ENCODE measurements at places on chromosomes 3 and 15.

DNA sequence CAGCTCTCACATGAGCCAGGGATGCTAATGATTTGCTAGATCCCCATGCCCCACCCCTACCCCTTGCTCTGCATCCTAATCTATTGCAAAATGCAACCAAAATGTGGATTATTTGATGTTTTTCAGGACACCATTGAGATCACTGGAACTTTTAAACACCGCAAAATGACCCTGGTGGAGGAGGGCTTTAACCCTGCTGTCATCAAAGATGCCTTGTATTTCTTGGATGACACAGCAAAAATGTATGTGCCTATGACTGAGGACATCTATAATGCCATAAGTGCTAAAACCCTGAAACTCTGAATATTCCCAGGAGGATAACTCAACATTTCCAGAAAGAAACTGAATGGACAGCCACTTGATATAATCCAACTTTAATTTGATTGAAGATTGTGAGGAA is 29.7 kb downstream of the HDC start:
- DNase-seq, result no peak

DNA sequence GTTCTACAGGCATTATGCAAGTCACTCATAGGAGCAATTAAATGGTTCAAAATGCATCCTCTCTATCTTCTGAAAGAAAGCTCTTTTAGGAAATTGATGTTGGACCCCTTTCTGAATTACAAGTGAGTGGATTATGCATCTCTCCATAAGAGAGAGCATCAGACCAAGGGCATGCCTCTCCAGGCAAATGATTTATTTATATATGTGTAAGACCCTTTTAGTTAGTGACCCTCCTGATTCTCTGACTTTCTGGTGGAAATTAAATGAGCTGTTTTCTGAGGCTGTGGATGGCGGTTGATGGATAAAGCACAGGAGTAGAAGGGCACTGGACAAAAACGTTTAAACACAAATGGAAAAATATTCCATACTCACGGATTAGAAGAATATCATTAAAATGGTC is 62.6 kb downstream of the CADPS start:
- no peak for DNase-seq

DNA sequence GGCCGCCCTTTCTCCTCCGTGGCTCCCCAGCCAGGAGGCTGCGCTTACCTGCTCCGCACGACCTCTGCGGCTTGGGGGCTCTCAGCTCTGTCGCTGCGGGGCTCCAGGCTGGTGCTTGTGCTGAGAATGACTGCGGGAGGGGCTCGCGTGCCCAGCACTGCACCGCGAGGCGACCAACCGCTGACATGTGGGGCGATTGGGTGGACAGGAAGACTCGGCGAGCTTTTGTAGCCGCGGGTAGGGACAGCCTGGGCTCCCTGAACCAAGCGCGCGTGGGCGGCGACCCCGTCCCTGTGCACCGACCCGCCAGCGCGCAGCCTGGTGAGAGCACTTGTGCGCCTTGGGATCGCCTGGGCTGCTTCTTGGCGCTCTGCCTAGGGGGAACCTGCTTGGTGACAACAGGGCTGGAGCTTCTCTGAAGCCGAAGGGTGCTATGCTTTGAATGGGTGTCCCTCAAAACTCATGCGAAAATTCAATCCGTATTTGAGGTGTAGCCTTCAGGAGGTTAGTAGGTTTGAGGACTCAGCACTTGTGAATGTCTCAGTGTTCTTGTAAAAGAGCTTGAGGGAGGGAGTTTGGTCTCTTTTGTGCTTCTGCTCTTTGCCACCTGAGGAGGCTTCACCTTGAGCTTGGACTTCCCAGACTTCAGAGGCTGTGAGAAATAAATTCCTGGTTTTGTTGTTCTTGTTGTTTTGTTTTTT is 50.4 kb downstream of the IL12A start:
- DNase-seq, result no peak

DNA sequence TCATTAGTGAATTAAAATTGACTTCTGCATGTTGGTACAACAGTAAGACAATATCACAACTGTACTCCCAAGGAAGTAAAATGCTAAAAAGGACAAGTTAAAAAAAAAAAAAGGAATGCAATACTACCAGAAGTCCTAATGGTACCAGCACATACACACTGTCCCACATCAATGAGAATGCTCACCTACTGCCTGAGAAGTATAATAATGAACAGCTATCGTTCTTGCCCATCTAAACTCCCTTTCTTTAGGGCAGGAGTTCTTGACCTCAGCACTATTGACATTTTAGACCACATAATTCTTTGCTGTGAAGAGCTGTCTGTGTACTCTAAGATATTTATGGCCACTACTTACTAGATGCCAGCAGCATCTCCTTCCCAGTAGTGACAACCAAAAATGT is 651.7 kb downstream of the FHIT start:
- no peak for DNase-seq

GRCh38 chr3:9646800-9647152 is 2.5 kb upstream of the MTMR14 start:
- no peak for DNase-seq

GRCh38 chr15:83977992-83978391 is 257.6 kb upstream of the GOLGA6L4 start:
- DNase-seq, result no peak

DNA sequence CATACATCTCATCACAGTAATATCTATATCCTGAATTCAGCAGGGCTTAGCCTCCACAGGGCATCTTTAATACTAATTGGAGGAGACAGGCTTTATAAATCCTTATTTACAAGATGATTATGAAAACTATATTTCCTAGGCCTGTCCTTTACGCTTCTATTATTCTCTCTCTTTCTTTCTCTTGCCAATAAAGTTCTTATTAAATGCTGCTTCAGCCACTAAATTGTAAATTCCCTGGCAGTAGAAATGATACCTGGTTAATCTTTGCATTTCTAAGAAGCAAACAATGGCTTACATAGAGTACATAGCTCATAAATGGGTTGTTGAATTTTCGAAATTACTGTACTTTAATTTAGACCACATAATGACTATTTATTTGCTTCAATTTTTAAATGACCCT is 43.5 kb downstream of the TNIK start:
- DNase-seq, result no peak

DNA sequence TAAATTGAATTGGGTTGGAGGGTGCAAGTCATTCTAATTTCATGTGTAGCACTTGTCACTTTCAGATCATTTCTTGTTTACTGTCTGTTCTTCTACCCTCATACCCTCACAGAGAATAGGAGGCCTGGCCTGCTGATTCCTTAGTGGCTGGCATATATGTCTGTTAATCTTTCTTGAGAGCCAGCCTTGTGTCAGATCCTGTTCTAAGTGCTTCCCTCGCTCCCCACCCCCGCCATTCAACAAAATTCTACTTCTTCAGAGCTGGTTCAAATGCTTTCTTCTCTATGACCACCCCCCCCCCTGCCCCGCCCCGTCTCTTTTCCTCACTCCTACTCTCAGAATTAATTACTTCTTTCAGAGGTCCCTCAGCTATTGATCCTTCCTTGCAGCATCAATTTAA is 1.5 kb upstream of the U2SURP start:
- DNase-seq, result no peak

DNA sequence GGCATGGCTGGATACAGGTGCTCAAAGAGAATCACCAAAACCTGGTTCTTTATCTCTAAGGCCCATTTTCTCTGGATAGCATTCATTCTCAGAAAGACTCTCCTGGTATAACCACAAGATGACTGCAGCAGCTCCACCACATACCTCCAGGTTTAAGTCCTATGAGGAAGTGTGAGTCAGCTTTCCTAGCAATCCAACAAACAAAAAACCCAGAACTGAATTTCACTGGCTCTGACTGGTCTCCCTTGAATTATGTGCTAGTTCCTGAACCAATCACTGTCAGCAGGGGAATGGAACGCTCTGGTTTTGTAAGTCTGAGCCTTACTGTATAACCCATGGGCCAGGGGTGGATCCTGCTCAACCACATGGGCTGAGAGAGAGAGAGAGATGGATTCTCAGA is 27.2 kb downstream of the MRPL46 start:
- no peak for DNase-seq

GRCh38 chr15:53437985-53438841 is 321.2 kb downstream of the WDR72 start:
- DNase-seq, result no peak

DNA sequence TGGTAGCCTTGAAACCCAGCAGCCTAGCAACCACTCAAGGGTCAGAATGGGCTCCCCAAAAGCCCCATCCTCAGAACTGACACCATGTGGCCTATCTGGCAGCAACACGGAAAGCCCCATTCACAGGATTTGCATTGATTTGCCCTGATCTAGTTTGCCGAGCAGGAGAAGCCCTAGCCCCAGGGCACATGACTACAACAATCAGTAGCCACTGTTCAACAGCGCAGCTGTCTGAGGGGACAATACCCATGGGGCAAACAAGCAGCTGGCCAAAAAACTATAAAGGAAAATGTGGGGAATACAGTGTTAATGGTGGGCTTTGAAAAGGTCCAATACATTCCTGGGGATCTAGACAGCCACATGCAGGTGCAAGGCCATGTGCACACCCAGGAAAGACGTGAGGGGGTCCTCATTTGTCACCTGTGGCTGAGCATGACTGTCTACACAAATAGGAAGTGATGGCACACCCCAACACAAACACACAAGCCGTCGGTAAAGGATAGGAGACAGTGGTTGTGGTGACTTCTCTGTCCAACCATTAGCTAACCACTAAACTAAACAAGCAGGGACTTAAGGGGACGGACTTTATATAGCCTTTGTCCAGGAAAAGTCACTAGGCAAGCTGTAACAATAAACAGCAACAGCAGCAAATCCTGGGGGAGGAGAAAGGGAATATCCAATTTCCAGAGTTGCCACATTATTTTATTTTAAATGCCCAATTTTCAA is 113.7 kb downstream of the LRIG1 start:
- peak; percentile 50 for DNase-seq

GRCh38 chr15:67850994-67851571 is 11.2 kb upstream of the RNU6-1 start:
- no peak for DNase-seq

- DNase-seq, result no peak
Measured at GRCh38 chr3:66303491-66303901, 82.7 kb downstream of the SLC25A26 start.

GRCh38 chr15:37973856-37974255 is 39.4 kb downstream of the TMCO5A start:
- DNase-seq, result no peak

GRCh38 chr15:68371160-68371559 is 60.8 kb downstream of the ITGA11 start:
- DNase-seq, result no peak

GRCh38 chr3:194198938-194199337 is 63.0 kb downstream of the HES1 start:
- DNase-seq, result no peak

- no peak for DNase-seq
Measured at GRCh38 chr15:81296673-81297072, 27.3 kb downstream of the STARD5 start.

DNA sequence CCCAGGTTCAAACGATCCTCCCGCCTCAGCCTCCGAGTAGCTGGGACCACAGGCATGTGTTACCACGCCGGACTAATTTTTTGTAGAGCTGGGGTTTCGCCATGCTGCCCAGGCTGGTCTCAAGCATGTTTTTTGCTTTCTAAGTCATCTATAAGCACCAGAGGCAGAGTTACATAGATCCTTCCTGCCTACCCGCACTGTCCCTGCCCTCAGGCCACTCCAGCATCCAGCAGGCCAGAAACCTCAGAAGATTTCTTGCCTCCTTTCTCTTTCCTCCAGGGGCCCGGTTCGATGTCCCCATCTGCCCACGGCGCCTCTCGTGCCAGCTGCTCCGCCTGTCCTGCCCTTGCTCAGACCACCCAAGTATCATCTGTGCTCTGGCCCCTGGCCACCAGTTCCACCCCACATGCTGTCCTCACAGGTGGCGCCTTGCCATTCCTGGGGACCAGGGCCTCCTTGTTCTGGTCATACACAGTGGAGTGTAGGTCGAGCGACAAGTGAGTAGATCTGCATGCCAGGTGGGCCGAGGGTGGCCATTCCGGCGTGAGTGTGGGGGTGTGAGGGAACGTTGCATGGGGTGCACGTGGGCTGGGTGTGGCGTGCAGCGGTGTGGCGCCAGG is 27.3 kb downstream of the KLHDC8B start:
- no peak for DNase-seq

DNA sequence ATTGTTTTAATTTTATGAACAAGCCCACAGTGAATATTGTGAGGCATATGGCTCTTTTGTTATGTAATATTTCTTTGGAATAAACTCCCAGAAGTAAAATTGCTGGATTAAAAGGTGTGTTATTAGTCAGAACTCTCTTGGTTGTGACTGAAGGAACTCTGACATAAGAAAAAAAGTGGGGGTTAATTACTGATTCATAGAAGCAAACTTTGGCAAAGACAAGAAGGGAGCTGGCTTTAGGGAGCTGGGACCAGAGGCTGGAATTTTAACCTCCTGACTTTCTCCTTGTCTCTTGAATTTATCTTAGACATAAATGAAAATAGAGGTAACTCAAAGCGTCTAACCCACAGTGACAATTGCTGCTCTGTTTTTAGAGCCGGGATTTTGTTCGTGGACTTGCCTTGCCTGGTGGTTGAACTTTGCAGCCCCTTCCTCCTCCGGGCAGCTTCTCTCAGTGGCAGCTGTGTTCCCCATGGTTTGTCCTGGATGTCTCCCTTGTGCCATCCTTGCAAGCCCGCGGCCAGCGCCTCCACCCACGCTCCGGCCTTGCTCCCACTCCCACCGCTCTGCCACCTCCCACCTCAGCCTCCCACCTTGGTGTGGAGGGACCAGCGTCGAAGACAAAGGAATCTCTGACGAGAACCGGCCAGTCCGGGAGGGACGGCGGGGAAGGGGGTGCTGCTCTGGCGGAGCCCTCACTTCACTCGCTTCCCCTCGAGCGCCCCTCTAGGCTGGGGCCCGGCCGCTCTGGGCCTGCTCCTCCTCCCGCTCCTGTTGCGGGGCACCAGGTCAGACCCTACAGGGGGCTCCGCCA is 28.0 kb downstream of the ARHGAP31 start:
- no peak for DNase-seq

GRCh38 chr3:63964681-63965485 is 52.7 kb upstream of the SCAANT1 start:
- no peak for DNase-seq

- DNase-seq, result no peak
Measured at GRCh38 chr3:36393563-36393962, 13.3 kb downstream of the STAC start.

DNA sequence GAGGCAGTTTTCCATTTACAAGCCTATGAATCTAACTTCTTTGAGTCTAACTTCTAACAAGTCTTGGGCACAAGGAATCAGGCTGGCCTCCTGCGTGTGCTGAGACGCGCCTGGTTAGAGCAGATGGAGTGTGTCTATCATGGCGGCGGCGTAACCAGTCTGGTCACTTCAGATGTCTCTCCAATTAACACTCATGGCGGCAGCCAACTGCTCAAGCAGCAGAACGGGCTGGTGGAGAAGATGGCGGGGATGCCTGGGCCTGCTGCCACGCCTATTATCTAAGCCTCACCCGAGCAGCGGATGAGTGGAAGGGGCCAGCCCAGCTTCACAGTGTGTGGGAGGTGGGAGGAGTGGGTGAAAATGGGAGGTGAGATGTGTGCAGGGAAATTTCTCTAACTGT is 246.4 kb upstream of the TPRG1 start:
- no peak for DNase-seq

GRCh38 chr3:188041193-188041592 is 112.8 kb upstream of the LPP start:
- no peak for DNase-seq

GRCh38 chr15:62843311-62843710 is 199.2 kb upstream of the TPM1 start:
- DNase-seq, result no peak
